ENCODE measurements at places on chromosomes 12 and 14. TPM values are rescaled to one million over a fixed set of nuclear protein-coding genes. Genes with fewer than 3 reads are reported as not detected.

GRCh38 chr12:120972870-120973543, 5.3 kb upstream of the HNF1A start:
- no peak overlapping the region for H3K27ac ChIP-seq
- no peaks in the 10 kb centered on the region for H3K36me3 ChIP-seq
- H3K4me3 ChIP-seq, result no peak overlapping the region
- DNase-seq, result no peak
- H3K4me1 ChIP-seq, result peaks cover 9% of the 10 kb centered on the region

DNA sequence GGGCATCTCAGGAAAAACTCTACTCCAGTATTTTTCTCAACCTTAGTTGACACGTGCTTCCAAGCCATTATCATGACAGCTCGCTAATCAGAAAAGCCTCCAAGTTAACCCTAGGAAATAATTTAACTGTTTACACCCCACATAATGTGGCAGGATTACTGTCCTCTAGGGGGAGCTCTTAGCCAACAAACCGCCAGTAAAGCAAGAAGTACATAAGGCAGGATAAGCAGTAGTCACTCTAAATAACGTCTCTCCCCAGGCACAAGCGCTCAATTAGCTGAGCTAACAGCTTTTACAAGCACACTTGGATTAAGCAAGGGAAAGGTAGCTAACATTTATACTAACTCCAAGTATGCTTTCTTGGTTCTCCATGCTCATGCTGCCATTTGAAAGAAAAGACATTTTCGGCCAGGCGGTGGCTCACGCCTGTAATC, 22.8 kb downstream of the APOBEC1 start:
- no peaks in the 10 kb centered on the region for H3K36me3 ChIP-seq
- H3K4me3 ChIP-seq, result no peak overlapping the region

DNA sequence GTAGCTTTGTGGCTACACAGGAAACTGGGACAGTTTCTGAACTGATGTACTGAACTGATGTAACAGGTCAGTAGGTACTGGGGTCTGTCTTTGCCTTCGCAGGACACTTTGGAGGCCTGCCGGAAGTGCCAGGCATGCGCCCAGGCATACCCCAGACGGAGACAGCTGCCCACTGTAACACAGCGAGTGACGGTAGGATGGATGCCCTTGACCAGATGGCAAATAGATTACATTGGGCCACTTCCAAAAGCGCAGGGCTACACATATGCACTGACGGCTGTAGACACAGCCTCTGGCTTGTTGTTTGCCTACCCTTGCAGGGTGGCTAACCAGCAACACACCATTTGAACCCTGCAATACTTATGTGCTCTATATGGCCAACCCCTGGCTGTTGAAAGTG, 94.1 kb upstream of the TMPO start:
- H3K4me3 ChIP-seq, result no peak overlapping the region
- H3K36me3 ChIP-seq, result no peaks in the 10 kb centered on the region
- H3K27me3 ChIP-seq, result peaks cover 8% of the 10 kb centered on the region
- peaks cover 12% of the 10 kb centered on the region for H3K4me1 ChIP-seq

DNA sequence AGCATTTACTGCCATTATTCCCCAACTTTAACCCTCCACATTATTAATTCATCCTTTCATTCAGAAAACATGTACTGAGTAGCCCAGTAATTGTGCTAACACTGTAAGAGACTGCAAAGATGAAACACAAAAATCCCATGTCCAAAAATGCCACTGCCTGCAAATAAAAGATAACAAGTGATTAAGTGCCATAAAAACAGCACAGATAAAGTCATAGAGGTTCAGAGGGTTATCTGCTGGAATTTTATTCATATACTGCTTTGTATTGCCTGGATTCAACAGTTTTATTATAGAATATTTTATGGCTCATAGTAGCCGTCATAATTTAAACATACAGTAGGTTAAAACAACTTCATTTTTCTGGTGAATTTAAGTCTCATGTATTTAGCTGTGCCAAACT, 177.9 kb downstream of the KICS2 start:
- H3K27me3 ChIP-seq, result peaks cover 3% of the 10 kb centered on the region
- H3K27ac ChIP-seq, result no peak overlapping the region
- no peak for DNase-seq
- H3K36me3 ChIP-seq, result no peaks in the 10 kb centered on the region
- no peaks in the 10 kb centered on the region for H3K4me1 ChIP-seq

DNA sequence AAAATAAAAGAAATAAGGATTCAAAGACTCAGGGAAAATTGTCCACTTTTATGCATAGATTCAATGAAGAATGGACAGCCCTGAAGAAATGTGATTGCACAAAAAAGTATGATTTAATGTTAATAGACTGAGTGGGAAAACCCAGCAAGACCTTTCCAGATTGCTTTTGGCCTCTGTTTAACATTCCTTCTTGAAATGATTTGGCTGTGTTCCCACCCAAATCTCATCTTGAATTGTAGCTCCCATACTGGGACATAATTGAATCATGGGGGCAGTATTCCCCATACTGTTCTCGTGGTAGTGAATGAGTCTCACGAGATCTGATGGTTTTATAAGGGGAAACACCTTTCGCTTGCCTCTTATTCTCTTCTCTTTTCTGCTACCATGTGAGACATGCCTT, 1316.9 kb upstream of the SEL1L start:
- no peaks in the 10 kb centered on the region for H3K36me3 ChIP-seq
- H3K27ac ChIP-seq, result no peak overlapping the region
- no peaks in the 10 kb centered on the region for H3K27me3 ChIP-seq
- no peaks in the 10 kb centered on the region for H3K4me1 ChIP-seq
- no peak overlapping the region for H3K4me3 ChIP-seq
- no peak for DNase-seq

GRCh38 chr12:11565752-11566151, 83.7 kb upstream of the ETV6 start:
- no peaks in the 10 kb centered on the region for H3K4me1 ChIP-seq
- no peak overlapping the region for H3K27ac ChIP-seq
- no peak overlapping the region for H3K4me3 ChIP-seq
- H3K36me3 ChIP-seq, result no peaks in the 10 kb centered on the region
- peaks cover 13% of the 10 kb centered on the region for H3K27me3 ChIP-seq

DNA sequence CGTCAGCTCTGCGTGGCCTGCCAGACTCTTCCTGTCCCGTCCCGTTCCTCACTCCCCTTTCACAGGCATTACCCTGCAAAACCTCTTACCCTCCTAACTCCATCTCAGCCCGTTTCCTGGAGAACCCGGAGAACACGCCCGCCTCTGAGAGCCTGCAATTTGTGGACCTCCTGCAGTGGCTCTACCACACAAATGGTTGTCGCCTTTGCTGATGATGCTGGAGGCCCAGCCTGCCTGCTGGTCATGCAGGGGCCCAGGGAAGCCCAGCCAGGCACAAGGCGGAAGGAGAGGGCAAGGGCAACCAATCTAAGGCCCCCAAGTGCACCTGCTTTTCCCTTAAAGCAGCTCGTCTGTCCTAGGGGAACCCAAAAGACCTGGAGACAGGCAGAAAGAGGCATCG, 22.5 kb downstream of the RFLNA start:
- no peak overlapping the region for H3K4me3 ChIP-seq
- H3K36me3 ChIP-seq, result no peaks in the 10 kb centered on the region
- no peak for DNase-seq
- H3K4me1 ChIP-seq, result no peaks in the 10 kb centered on the region

DNA sequence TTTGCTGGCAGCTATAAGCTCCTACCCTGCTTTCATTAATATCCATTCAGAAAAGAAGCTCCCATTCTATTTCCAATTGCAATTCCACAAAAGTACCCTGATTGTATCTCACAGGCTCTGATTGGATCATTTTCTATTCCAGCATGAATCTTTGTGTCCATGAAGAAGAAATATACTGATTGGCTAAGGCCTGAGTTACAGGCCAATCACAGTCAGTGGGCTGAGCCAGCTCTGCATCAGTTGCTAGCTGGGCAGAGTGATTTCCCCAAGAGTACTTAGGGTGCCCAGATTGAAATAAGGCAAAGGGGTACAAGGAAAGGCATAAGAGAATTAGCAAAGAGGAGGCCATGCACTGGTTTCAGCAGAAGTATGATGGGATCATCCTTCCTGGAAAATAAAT, 14.4 kb downstream of the ART4 start:
- no peak overlapping the region for H3K27ac ChIP-seq
- DNase-seq, result no peak
- H3K27me3 ChIP-seq, result peaks cover 7% of the 10 kb centered on the region
- peaks cover 2% of the 10 kb centered on the region for H3K4me1 ChIP-seq

DNA sequence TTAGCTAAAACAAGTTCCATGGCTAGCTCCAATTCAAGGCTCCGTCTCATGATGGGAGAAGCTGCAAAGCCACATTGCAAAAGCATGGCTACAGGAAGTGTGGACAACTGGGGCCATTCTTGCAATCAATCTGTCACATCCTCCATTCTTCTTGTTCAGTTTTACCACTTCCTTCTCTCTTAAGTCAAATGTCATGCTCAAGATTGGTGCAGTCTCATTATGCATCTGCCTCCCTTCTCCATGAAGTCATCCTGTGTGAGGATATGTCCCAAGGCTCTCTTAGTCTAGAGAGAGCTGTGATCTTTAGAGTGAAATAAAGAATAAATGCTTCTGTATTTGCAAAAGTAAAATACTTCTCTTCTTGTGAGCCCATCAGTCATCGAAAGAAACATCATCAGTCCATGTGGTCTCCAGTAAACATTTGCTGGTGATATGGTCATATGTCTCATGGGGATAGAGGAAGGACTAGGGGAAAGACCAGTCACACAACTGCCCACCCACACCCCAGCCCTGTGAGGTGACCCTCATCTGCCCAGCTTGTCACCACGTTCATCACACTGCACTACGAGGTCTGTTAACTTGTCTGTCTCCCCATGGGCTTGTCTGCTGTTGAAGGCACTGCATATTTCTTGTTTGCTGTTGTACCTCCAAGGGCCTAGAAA, 303.0 kb downstream of the NUAK1 start:
- no peak for DNase-seq
- peaks cover 4% of the 10 kb centered on the region for H3K27me3 ChIP-seq
- no peaks in the 10 kb centered on the region for H3K4me1 ChIP-seq
- H3K4me3 ChIP-seq, result no peak overlapping the region
- no peaks in the 10 kb centered on the region for H3K36me3 ChIP-seq
- H3K27ac ChIP-seq, result no peak overlapping the region

- peaks cover 23% of the 10 kb centered on the region for H3K4me1 ChIP-seq
- peak overlapping the region; percentile 85 for H3K4me3 ChIP-seq
- peak overlapping the region; percentile 81 for H3K27ac ChIP-seq
- no peak for DNase-seq
- H3K36me3 ChIP-seq, result peaks cover 20% of the 10 kb centered on the region
Measured at GRCh38 chr12:132710043-132710404, 618 bp upstream of the PGAM5 start.

DNA sequence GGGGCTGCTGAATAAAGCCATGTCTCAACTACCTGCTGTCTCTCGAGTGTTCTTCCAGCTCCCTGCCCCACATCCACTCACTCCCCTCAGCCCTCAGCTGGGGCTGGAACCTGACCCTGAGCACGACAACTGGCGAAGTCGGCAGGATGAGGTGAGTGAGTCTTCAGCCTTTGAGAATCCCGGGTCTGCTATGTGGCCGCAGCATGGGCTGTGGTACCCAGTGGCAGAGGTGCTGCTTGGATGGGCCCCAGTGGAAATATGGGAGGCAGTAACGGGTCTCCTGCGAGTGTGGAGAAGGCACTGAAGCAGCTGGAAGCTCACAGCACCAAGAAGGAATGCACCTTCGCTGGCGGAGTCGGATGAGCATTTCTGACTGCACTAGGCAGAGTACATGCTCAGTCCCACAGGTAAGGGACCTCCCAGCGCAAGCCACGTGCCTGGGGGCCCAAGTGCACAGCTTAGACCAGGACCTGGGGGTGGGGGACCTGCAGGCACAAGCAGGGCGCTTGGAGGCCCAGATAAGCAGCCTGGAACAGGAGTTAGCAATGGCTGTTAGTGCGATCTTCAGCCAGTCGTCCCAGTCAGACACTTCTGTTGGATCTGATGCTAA, 95.5 kb upstream of the TMPO start:
- H3K4me1 ChIP-seq, result peaks cover 11% of the 10 kb centered on the region
- H3K27me3 ChIP-seq, result peaks cover 9% of the 10 kb centered on the region
- H3K27ac ChIP-seq, result no peak overlapping the region

- no peaks in the 10 kb centered on the region for H3K4me1 ChIP-seq
- no peaks in the 10 kb centered on the region for H3K36me3 ChIP-seq
- H3K4me3 ChIP-seq, result no peak overlapping the region
- no peak for DNase-seq
- no peaks in the 10 kb centered on the region for H3K27me3 ChIP-seq
Measured at GRCh38 chr14:104209985-104210816, 71.8 kb downstream of the KIF26A start.

- no peak overlapping the region for H3K27ac ChIP-seq
- no peak for DNase-seq
- no peaks in the 10 kb centered on the region for H3K27me3 ChIP-seq
- no peaks in the 10 kb centered on the region for H3K36me3 ChIP-seq
- H3K4me1 ChIP-seq, result no peaks in the 10 kb centered on the region
Measured at GRCh38 chr12:100868487-100868886, 73.9 kb downstream of the ANO4 start.

DNA sequence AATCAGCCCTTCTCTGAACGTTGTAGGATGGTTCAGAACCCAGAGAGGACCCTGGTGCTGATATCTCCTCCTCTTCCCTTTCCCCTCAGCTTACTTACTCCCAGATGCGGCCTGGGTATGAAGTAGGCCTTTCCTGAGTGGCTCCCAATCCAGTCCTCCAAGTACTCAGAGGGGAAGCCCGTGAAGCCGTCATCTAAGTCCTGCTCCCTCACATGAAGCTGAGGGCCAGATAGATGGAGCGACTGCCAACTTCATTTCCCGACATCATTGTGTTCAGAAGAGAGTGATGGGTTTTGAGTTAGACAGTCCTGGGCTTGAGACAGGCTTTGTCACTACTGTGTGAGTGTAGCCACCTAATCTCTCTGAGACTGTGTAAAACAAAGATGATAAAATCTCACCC, 2.7 kb downstream of the APOLD1 start:
- H3K36me3 ChIP-seq, result no peaks in the 10 kb centered on the region
- H3K27ac ChIP-seq, result no peak overlapping the region

DNA sequence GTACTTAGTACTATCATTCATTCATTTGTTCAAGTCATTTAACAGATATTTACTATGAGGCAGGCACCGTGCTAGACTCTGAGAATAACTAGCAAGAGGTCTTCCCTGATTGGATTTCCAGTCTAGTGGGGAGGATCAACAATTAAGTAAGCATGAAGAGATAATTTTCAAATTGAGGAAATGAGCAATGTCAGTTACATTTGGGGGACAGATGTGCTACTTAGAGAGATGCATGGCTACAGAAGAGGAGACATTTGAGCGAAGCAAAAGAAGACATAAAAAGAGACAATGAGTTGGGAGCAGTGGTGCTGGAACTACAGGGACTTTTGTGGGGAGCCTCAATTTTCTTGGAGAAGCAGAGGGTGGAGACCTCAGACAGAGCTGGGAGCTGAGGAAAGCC, 7.7 kb downstream of the KCNA5 start:
- no peak overlapping the region for H3K4me3 ChIP-seq
- H3K27ac ChIP-seq, result no peak overlapping the region
- no peak for DNase-seq
- H3K27me3 ChIP-seq, result peaks cover 19% of the 10 kb centered on the region
- no peaks in the 10 kb centered on the region for H3K36me3 ChIP-seq

GRCh38 chr14:37194698-37195097, 3.0 kb upstream of the MIPOL1 start:
- no peak overlapping the region for H3K4me3 ChIP-seq
- H3K36me3 ChIP-seq, result no peaks in the 10 kb centered on the region
- DNase-seq, result no peak
- H3K4me1 ChIP-seq, result peaks cover 7% of the 10 kb centered on the region
- H3K27me3 ChIP-seq, result peaks cover 17% of the 10 kb centered on the region

CMKLR1 gene
- not detected for total RNA-seq

KLRK1 gene
- 195 TPM for total RNA-seq

FIGNL2 gene
- 0.73 TPM for total RNA-seq

SLC25A47 gene
- not detected for total RNA-seq

MCRS1 gene
- 72.1 TPM for total RNA-seq

BDKRB2 gene
- total RNA-seq, result not detected

PTPRB gene
- not detected for total RNA-seq

FAM181A gene
- total RNA-seq, result not detected

BTG1 gene
- total RNA-seq, result 132 TPM

Data from activated CD8-positive, alpha-beta memory T cell treated with anti-CD3 and anti-CD28 coated beads, Interleukin-2, amount 10 ng/mL, durations not matched to agents 7 days and 5 days (primary cell).